ENCODE measurements at places on chromosomes 6 and 20. TPM values are rescaled to one million over a fixed set of nuclear protein-coding genes. Genes with fewer than 3 reads are reported as not detected.

The MCCD1 gene
- not detected for total RNA-seq

The DDO gene
- total RNA-seq = 1.7 TPM

The DEF6 gene
- 0.70 TPM for total RNA-seq

The PDE10A gene
- total RNA-seq = 1.9 TPM

The OLIG3 gene
- total RNA-seq = not detected

The HLA-DPA1 gene
- 9.7 TPM for total RNA-seq

The RIPOR2 gene
- total RNA-seq = 0.23 TPM

The SLC35D3 gene
- total RNA-seq = not detected

The LY6G6D gene
- total RNA-seq = not detected

The CRISP3 gene
- not detected for total RNA-seq

The KHDC1 gene
- total RNA-seq = 5.4 TPM

The GGTLC1 gene
- not detected for total RNA-seq

The OPRM1 gene
- not detected for total RNA-seq

The MAS1 gene
- total RNA-seq = not detected

The RAET1L gene
- not detected for total RNA-seq

The GINS1 gene
- total RNA-seq = 3.2 TPM

The CDSN gene
- not detected for total RNA-seq

The CLIC5 gene
- not detected for total RNA-seq

The ULBP2 gene
- total RNA-seq = 1.9 TPM

The ARFGAP1 gene
- 52.7 TPM for total RNA-seq

The CTCFL gene
- not detected for total RNA-seq

The SULF2 gene
- 20.0 TPM for total RNA-seq
